ENCODE measurements at places on chromosomes 7 and 10.
A peak's percentile ranks its signal among the peaks of the same experiment; 100 is the strongest.

DNA sequence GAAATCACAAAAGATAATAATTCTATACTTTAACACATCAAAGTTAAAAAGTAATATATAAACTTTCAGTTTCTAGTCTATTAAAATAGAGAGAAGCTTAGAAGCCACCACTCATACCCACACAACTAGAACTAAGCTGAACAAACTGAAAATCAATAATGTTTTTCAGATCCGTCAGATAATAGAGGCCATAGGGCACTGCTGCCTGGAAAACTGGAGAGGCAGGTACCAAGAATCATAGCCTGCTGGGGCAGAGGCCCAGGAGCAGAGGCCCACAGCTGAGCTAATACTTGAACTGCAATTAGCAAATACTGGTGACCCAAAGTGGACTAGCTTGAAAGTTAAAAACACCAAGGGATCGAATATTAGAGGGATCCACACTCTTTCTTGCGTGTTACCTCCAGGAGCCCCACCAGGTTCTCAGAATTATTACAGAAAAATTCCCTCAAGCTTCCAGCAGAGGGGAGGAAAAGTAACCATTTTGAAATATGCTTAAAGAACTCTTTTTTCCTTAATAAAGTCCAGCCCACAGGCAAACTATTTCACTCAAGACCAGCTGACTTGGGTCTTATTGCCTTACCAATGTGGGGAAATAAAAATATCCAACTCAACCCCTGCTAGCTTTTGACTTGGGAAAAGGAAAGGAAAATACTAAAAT lies 774.1 kb upstream of the IGFBP3 start:
- no peak for DNase-seq

GRCh38 chr10:29243750-29244149 lies 45.1 kb upstream of the LYZL1 start:
- no peak for DNase-seq

GRCh38 chr7:155644178-155644970 lies at the start of gene RBM33:
RBM33 (plus strand) TSS chr7:155644661; CDS start chr7:155644877, 216 bp downstream.
- peak; percentile 86 for DNase-seq

DNA sequence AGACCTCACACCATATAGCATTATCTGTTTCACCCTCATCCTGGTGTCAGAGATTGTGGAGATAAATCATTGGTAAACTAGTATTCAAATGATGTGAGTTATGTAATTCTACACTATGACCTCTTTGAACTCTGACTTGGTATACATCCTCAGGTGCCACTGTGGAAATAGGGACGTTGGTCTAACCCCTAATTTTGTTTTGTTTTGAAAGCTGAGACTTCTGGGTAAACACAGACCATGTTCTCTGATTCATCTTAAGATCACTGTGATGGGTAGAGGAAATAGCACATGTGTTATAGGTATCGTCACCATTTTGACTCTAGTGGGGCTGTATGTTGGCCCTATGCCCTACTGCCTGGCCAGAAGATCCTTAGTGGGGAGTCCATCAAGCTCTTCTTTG lies 241.6 kb downstream of the CCDC7 start:
- no peak for DNase-seq

GRCh38 chr7:82384779-82385178 lies 58.8 kb downstream of the CACNA2D1 start:
- no peak for DNase-seq

GRCh38 chr7:94190599-94191061 lies 186.5 kb upstream of the BET1 start:
- DNase-seq, result no peak
